Stimulated activated naive CD4-positive, alpha-beta T cell treated with Interleukin-2 at 50 U/mL for 16 hours (primary cell): ENCODE measurements at places on chromosomes 7 and 10.

DNA sequence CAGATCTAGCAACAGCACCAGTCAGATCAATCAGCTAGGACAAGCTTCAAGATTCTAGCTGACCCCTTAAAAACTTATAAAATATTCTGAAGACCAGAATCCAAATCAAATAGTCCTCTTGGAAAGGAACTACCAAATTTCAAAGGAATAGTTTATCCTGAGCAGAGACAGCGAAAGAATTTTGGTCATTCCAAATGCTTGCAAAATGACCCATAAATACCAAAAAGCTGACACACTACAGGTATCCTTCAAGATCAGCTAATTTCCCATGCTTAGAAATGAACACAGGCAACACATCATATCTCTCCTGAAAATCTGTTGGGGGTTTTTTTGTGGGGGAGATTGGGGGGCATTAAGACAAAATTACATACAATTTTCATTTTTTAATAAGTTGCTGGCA lies 78.8 kb downstream of the PDSS1 start:
- DNase-seq = no peak

DNA sequence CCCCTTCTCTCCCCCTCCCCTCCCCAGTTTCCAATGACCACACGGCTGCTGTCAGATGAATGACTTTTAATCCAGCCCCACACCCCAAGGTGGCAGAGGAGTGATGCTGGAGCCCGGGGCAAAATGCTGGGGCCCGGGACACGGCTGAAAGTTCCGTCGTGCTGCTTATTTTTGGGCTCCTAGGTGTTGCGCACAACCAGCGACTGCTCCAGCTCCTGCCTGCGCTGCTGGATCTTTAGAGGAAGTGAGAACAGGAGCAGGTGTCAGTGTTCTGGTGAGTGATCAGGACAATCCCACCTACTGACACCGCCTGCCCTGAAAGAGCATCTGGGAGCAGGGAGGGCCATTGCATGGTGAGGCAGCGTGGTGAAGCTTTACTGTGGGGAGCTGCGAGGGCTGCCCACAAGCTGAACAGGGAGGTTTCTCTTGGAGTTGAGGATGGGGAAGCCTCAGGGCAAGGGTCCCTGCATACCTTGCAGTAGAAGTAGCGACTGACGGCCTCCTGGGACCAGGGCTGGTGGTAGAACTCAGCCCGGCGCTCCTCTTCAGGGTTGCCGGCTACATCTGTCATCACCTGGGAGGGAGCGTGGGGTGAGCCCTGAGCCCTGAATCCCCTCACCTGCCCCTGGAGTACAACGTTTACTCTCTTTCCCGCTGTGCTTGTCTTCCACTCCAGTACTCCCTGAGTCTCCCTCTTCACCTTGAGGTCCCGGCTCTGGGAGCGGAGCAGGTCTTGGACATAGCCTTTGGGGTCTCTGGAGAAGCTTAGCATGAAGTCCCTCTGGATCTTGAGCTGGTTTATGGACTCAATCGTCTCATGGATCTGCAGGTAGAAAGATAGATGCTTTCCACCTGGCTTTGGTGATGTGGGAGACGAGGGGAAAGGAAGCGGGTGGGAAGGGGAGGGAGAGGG lies 6.9 kb downstream of the CHPF2 start:
- DNase-seq = no peak

DNA sequence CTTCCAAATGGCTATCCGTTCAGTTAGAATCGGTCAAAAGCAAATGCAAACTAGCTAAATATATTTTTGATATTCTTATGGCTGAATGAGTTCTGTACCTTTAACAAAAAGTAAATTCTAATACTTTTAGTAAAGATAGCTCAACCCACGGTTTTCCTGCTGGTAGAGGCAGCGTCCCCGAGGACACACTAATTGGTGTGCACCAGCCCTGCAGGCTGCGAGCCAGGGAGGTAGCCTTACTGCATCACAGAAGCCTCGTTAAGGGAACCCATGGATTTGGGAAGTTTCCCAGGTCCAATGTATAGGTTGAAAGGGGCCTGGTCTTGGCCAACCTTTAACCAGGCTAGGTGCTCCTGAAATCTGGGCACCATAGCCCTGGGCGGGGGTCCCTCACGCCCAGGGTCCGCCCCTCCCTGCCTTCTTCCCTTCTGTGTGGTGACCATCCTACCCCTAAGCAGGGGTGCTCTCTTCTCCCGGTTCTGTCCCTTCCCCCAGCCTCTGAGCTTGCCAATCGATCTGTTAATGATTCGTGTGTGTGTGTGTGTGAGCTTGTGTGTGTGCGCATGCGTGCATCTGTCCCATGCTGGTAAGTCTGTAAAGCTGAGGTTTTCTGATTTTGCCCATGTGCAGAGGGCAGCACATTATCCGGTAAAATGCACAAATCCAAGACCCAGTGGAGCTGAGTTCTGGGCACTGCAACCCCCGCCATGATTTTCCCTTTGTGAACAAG lies 191.7 kb downstream of the TCERG1L start:
- no peak for DNase-seq

DNA sequence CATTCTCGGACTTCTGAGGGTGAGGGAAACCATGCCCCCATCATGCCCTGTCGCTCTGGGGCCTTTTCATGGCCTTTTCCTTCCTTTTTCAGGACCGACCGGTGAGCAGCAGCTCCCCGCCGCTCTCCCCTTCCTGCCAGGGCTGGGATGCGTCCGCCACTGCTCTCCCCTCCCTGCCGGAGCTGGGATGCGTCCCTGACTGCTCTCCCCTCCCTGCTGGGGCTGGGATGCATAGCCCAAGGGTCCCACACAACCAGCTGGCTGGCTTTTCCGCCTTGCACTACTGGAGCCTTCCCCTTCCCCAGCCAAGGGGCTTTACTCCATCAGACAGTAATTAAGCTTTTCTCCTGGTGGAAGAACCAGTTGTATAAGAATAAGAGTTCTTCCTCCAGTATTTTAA lies 129.7 kb upstream of the COBL start:
- no peak for DNase-seq

GRCh38 chr10:103451091-103451813 lies 918 bp downstream of the CALHM2 start:
- DNase-seq = peak; percentile 37

DNA sequence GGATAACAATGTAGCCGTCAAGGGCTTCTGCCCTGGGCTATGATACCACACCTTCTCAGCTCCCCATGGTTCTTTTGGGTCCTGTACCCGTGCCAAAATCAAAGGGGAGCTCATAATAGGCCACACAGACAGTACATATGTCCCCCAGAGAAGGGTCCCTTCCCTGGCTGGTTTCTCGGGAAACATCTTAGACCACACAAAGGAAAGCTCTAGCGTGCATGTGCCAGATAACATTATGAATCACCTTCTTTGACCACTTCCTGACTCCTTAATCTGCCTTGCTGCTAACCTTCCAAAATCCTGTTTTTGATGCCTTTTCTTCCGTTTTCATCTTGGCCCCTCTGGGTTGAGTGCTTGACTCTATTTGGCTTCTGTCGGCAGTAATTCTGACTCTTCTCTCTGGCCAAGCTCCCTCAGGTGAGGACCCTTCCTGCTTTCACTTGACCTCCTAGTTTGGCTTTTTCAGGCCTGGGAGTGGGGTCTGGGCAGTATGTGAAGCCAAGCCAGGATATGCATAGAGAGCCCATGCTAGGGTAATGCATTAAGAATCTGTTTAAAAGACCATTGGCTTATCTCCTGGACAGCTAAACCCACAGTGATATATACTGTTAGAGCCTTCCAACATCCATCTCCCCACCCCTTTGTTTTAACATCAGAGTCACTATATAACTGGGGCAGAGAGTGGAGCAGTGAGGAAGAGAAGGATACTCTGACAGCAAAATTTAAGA lies 84.8 kb downstream of the ANLN start:
- no peak for DNase-seq
